ENCODE measurements at places on chromosomes 1 and 21.
A peak's percentile ranks its signal among the peaks of the same experiment; 100 is the strongest.

DNA sequence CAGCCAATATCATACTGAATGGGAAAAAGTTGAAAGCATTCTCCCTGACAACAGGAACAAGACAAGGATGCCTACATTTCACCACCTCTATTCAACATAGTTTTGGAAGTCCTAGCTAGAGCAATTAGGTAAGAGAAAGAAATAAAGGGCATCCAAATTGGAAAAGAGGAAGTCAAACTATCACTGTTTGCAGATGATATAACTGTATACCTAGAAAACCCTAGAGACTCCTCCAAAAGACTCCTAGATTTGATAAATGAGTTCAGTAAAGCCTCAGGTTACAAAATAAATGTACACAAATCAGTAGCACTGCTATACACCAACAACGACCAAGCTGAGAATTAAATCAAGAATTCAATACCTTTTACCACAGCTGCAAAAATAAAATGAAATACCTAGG, 171.3 kb upstream of the HP1BP3 start:
- DNase-seq, result no peak

GRCh38 chr1:204313675-204314074, 46.1 kb downstream of the PLEKHA6 start:
- DNase-seq, result no peak

- no peak for DNase-seq
Measured at GRCh38 chr1:98813738-98814309, 152.3 kb downstream of the SNX7 start.

GRCh38 chr1:9993561-9994075, 3.4 kb upstream of the RBP7 start:
- no peak for DNase-seq

DNA sequence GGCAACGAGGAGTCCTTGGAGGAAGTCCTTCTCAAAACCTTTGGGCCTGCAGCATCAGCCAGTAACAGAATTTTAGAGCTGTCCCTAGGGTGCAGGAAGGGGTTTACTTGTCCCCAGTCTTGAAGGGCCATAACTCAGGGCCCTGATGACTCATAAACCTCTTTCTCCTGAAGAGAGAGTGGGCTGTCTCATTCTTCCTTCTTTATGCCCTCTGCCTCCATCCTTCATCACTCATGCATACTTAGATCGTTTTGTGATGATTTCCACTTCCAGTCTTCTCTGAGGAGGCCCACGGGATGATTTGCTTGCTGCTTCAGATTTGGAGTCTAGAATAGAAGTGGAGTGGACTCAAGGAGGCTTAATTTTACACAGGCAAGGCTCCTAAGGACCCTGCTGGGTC, 60.2 kb downstream of the NDUFS5 start:
- no peak for DNase-seq

DNA sequence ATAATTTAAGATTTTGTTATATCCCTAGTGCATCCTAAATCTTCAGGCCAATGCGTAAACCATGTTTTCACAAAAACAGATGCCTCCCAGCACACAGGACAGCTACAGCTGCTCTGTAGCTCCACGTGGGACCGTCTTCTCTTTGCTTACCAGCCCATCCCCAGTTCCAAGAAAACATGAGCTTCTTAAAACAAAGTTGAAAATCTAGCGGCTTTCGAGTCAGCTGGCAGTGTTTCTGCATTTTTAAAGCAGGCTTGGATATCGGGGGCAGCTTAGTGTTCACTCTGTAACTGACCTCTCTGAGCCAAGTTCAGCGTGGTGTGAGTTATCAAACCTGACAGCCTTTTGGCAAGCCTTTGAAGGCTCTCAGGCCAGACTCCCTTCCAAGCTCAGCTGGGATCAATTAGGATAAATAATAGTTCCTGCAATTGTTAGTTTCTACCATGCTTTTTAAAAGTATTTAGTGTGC, 881.5 kb downstream of the LTN1 start:
- no peak for DNase-seq

GRCh38 chr1:68173283-68173935, 58.9 kb downstream of the WLS start:
- no peak for DNase-seq

DNA sequence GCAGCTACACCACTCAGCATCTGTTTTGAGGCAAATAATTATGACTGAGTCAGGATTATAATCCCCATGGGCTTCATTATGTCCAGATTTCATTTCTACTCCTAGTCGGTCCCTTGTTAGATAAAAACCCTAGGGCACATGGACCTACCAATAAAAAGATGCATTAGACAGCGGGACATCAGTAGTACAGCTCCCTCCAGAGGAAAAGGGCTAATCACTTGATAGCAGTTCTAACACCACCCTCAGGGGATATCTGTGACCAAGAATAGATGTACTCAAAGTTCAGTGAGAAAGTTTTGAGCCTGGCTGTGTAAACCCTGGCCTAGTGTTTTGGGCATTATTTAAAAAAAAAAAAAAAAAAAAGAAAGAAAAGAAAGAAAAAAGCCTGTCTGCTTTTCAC, 10.0 kb downstream of the GJA8 start:
- DNase-seq, result no peak

DNA sequence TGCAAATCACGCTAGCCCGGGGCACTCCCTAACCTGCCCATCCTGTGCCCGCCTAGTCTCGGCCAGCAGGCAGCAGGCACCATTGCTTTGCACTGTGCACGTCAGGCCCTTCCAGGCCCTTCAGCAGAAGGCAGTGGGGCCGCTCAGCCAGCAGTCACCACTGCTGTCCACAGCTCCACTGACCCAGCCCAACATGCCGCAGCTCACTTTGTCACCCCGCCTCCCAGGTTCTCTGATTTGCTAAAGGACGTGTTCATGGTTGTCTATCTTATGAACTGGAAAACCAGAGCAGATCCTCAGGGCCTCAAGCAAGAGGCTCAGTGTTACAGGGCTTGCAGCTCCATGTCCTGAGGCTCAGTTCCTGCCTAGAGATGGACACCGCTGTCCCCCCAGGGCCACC, 14.2 kb upstream of the SPOCD1 start:
- no peak for DNase-seq

DNA sequence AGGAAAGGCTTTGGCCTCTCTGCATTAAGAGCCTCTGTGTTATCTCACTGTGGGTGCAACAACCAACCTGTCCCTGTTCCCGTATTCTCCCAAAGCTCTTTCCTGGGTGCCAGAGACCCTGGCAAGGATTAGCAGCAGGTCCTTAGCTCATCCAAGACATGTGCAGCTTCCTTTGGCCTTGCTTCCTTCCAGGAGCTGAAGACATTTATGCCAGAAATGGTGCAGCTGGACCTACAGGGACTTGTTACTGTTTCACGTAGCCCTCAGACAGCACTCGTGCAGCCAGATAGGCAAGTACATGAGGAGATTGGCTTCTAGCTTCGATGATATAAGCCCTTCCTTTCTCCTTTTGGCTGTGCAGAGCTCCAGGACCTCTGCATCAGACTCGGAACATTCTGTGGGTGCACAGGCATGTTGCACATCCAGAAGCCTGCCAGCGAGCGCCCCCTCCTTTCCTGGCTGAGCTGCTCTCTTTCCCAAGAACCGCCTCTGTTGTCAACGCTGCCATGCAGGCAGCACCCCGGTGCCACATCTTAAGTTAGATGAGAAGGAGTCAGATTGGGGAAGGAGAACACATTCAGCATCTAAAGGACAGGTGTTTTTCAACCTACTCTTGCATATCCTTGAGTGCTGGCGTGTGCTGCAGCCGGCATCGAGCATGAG, 284.5 kb upstream of the PLXNA2 start:
- no peak for DNase-seq

- DNase-seq, result peak; percentile 80
Measured at GRCh38 chr21:42337830-42338728, 12.7 kb downstream of the TFF2 start.

DNA sequence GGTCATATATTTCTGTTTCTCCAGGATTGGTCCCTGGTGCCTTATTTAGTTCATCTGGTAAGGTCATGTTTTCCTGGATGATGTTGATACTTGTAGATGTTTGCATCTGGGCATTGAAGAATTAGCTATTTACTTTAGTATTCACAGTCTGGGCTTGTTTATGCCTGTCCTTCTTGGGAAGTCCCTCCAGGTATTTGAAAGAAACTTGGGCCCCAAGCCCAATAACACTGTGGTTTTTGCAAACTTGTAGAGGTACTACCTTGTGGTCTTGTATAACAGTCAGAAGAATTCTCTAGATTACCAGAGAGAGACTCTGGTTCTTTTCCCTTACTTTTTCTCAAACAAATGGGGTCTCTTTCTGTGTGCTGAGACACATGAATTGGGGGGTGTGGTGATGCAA, 251.4 kb upstream of the B3GALT2 start:
- DNase-seq, result no peak

DNA sequence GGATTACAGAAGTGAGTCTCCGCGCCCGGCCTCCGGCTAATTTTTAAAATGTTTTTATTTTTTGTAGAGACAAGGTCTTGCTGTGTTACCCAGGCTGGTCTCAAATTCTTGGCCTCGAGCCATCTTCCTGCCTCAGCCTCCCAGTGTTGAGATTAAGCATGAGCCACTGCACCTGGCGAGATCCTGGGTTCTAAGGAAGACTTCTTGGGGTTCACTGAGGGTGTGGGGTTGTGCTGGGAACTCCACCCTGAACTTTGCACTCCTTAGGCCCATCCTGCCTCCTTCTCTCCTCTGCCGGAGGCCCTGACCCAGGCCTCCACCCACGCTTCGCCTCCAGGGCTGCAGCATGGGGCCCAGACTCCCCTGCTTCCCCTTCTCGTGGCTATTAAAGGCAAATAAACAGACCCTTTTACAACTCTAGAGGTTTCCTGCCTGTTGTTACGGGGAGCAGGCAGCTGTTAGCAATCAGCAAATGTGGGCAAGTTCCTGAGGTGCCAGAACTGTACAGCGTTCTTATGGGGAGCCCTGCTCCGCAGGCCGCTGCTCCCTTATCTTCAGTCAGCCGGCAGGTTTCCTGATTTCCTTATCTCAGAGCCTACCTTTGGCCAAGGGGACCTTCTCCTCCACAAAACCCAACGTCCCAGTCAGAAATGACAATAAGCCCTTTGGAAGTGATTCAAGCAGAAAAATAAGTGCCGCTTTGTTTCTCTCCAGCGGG, 41.0 kb upstream of the LIN9 start:
- no peak for DNase-seq

DNA sequence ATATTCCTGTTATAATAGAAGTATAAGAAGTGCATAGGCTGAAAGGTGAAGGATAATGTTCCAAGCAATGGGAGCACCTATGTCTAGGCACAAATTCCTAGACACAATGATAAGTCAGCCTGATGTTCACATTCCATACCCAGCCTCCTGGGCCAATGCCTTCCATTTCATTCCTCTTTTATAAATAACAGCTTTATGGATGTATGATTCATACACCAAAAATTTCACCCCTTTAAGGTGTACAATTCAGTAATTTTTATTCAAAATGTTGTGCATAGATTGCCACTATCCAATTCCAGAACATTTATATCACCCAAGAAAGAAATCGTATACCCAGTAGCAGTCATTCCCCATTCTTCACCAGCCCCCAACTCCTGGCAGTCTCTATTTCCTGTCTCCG, 118.8 kb downstream of the BRINP2 start:
- DNase-seq, result no peak

DNA sequence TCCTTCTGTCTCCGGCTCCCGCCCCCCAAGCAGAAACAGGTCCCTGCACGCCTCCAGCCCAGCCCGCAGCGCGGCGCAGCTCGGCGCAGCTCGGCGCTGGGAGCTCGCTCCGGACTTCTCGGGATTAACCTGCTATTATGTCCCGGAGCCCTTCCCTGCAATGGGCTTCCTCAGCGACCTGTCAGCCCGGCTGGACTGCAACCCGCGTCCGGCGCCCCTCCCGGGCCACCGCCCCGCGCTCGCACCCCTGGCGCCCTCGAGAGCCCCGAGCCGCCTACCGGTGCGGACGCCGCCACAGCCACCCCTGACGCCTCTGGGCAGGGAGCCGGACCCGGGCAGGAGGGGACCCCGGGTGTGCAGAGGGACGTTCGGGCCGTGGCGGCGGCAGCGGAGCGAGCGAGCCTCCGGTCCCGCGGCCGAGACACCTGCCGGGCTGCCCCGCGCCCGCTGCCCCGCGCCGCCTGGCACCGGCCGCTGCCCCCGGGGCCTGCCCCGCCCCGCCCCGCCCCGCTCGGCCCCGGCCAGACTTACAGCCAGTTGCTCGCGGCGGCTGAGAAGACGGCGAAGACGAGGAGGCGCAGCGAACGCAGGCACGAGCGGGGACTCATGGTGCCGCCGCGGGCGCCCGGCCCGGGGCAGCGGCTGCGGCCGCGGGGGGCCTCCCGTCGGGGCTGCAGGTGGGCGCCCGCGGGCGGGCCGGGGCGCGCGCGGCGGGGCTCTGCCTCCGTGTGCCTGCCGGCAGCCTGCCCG, 407 bp downstream of the WNT4 start:
- no peak for DNase-seq

DNA sequence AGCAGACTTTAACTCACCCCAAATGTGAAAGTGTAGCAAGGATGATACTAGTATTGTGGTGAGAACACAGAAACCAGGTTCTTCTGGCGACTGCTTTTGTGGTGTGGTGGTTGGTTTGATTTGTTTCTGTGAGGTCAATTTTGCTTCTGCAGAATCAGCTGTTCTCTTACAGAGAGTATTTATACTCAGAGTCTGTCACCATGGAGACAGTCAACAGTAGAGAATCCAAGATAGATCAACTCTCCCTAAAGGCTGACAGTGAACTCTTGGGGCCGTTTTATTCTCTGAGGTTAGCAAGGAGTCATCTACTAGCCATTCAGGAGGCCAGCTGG, at the start of gene CFAP107:
TSS of gene CFAP107 (plus strand) at position 209 of the 332 bp plus-strand sequence. CDS start 231 bp downstream, outside the sequence.
- no peak for DNase-seq

DNA sequence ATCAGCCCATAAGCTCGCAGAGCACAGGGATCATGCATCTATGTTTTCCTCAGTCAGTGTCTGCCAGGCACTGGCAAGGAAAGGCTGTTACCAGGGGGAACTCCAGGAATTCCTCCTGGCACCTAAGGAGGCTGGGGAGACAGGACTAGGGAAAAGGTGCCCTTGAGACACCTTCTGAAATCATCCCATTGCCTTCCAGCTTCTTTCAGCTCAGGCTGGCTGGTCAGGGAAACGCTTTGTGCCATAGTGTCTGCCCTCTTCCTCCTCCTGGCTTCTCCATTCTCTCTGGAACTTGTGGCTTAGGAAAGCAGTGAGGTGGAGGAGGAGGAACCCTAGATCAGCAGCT, 13.8 kb downstream of the LMNA start:
- DNase-seq, result no peak

- DNase-seq, result no peak
Measured at GRCh38 chr1:81699234-81699633, 101.5 kb upstream of the ADGRL2 start.
